ENCODE measurements at places on chromosomes 3 and 15.

GRCh38 chr3:188683032-188683521 lies 488.7 kb upstream of the TPRG1 start:
- DNase-seq = no peak

- no peak for DNase-seq
These were observed 207.7 kb downstream of the PLOD2 start for GRCh38 chr3:145953316-145953715.

DNA sequence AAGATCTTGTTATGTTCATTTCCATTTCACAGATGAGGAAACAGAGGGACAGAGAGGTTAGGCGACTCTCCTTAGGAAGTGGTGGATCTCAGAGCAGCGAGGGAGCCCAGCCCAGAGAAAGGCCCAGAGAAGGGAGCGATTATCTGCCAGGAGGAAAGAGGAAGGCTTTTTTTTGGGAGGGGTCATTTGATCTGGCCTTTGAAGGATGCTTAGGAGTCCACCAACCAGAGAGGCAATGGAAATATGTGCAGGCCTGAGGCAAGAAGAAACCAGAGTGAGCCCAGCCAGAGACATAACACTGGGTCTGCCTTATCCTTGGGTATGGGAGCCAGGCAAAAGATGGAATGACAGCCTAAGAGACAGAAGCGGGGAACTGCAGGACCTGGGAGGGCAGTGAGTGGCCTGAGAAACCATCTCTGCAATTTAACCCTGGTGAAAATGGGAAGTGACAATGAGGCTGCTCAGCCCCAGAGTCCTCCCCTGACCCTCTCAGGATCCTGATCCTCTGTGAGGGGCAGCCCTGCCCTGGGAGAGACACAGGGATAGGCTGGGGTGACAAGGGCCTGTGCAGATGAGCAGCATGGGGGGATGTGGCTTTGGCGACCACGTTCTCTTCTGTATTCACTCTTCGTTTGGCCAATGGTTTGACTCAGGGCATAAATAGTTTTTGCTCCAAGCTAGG lies 163.2 kb downstream of the WNT7A start:
- no peak for DNase-seq

GRCh38 chr15:77497942-77498361 lies 77.3 kb downstream of the HMG20A start:
- DNase-seq = no peak

- no peak for DNase-seq
These were observed 32.1 kb upstream of the EBLN2 start for GRCh38 chr3:73029321-73029796.

- no peak for DNase-seq
These were observed 4.6 kb downstream of the FSIP1 start for GRCh38 chr15:39778021-39778420.

DNA sequence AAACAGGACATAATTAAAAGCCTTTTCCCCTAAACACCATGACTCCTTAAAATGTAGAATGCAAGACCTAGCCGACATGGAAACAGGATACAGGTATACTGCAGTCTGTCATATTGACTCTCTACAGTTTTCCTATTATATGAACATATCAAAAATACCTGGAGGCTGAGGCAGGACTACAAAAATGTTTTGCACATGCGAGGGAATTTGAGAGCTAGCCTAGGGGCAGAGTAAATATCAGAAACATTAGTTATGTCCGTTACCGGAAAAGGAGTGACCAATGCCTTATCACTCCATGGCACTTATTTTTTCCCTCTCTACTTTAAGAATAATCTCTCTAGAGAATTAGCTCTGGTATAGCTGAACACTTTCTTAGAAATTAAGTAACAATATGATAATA lies 732.3 kb downstream of the TUSC7 start:
- DNase-seq = no peak

DNA sequence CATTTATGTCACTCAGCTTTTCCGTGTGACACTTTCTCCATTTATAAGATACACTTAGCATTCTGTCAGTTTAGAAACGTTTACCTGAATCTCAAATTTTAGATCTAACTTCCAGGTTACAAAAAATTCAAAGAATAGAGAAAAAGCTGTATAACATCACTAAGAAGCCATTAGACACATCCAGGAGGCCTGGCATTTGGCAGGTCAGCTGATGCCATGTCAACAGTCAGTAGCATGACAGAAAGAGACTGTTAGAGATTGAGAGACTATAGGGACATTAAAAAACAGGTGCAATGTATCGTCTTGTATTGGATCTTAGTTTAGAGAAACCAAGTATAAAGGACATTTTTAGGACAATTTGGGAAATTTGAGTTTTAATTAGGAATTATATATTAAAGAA lies 53.4 kb upstream of the ATOSA start:
- no peak for DNase-seq

DNA sequence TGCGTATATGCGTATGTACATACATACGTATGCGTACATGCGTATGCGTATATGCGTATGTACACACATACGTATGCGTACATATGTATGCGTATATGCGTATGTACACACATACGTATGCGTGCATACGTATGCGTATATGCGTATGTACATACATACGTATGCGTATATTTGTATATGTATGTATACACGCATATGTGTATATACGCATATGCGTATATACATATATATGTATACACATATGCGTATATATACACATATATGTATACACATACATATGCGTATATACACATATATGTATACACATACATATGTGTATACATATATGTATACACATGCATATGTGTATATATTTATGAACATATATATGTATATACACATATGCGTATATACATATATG lies 12.1 kb downstream of the MCTP2 start:
- no peak for DNase-seq

- DNase-seq = no peak
These were observed 12.2 kb downstream of the RRP9 start for GRCh38 chr3:51929420-51930003.

DNA sequence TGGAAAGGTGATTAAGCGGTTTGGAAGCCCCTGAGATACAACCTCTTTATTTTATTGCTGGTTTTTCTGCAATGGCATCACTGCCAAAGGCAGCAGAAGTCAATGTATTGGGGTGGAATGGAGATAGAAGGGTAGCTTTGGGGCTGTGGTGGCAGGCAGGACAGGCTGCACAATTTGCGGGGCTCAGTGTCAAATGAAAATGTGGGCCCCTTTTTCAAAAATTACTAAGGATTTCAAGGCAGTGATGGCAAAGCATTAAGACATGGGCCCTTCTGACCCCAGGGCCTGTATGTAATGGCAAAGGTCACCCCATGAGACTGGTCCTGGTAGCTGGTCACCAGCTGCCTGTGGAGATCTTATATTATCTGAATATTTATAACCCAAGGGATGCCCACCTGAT lies 29.3 kb upstream of the GALNT15 start:
- DNase-seq = no peak

- no peak for DNase-seq
These were observed 43.0 kb downstream of the OXNAD1 start for GRCh38 chr3:16307832-16308531.

DNA sequence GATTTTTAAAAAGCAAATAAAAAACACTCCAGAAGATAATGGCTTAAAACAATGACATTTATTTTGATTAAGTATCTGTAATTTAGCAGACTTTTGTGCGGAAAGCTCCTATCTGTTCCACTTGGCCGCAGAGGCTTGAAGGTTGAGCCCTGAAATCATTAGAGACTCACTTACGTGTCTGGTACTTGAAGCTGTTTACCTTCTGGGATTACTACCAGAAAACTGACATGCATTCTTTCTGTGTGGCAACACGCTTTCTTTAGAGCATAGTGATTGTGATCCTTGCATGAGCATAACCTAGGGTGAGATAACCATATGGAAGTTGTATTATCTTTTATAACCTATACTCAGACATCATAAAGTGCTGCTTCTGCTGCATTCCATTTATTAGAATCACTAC lies 298.5 kb downstream of the SI start:
- DNase-seq = no peak

DNA sequence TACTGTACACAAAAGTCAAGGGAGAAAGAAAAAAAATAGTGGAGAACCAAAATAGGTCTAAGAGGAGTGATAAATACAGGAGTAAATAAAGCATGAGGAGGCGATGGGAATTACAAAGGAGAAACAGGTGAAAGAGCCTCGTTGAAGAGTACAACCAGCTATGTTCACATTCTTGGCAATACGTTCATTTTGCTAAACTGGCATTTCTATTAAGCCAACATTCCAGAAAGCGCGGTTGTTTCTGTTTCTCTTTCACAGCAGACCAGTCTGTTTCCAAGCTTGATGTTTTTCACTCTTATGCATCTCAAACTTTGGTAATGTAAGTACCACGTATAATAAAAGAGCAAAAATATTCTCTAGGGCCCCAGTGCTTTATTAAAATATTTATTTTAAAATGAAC lies 74.5 kb downstream of the NSUN3 start:
- no peak for DNase-seq

DNA sequence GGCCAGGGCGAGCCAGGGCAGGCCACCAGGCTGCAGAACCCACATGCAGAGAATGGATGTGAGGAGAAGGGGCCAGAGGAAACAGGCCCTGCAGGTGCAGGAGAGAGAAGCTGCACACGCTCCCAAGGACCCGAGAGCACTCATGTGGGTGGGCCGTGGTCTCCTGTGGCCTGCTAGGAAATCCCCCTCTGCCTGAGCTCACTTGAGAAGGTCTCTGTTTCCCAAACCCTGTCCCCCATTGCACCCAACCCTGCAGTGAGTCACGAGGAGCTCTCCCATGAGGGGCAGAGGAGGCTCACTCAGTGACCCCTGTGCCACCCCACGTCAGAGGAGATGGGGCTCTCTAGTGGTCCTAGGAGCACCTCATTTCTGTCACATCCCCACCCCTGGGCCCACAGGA lies 111.1 kb downstream of the KLF13 start:
- peak; percentile 45 for DNase-seq

- no peak for DNase-seq
These were observed 67.0 kb upstream of the ABHD2 start for GRCh38 chr15:89021224-89021623.

DNA sequence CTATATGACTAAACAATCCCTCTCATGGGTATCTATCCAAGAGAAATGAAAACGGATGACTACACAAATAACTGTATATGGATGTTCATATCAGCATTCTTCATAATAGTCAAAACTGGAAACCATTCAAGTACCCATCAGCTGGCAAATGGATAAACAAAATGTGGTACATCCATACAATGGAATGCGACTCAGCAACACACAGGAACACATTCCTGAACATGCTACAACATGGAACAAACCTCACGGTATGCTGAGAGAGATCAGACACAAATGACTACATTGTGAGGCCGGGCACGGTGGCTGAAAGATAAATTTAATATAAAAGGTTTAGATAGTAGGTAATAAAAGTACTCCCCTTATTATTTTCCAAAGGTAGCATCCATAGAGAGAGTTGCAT lies 42.6 kb downstream of the CCR4 start:
- no peak for DNase-seq

- no peak for DNase-seq
These were observed 23.3 kb downstream of the SNRK start for GRCh38 chr3:43309372-43310305.

DNA sequence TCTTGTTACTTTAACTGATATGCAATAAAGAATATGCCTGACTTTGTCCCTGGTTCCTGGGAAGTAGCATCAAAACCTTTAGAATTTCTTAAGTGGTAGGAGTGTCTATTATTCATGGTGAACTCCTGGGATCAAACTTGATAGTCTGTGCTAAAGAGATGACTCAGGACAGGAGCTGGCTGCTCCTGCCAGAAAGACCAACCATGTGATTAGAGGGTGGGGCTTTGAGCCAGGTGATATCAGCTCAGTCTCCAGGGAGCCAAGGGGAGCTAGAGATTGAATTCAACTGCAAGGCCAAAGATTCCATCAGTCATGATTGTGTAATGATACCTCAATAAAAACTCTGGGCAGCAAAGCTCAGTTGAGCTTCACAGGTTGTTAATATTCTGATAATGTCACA lies 20.6 kb upstream of the TMC3 start:
- DNase-seq = no peak

DNA sequence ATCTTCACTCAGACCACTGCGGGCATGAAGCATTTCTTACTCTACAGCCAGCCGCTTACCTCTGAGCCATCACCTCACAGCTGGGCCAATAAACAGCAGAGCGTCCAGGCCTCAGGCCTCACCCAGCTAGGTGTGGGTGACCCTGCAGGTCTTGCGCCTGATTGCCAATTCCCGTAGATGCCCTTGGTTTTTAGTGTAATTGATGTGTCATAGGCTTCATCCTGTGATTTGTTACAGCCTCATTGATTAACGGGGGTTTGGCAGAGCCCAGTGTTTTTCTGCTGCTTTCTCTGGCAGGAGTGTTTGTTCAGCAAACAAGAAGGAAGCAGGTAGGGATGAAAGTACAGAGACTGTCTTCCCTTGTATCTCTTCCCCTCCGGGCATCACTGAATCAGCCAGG lies 49.6 kb upstream of the BNIP2 start:
- no peak for DNase-seq

DNA sequence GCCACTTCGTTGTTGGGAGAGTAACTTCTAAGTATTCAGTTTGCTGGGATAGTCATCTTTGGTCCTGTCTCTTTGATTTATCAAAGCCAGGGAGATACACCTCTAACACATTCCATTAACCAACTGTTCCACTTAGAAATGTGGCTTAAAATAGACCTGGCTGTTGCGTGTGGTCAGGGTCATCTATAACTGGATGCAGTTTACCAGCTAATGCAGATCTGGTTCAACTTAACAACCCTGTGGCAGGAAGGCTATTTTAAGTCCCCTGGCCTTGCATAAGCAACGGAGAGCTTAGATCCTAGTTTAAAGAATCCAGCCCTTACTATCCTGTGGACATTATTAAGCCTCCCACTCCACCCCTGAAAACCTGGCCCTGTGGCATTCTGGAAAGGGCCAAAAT lies 28.1 kb upstream of the CAPN3 start:
- no peak for DNase-seq

- DNase-seq = no peak
These were observed 11.7 kb upstream of the LACTB start for GRCh38 chr15:63109920-63110319.

DNA sequence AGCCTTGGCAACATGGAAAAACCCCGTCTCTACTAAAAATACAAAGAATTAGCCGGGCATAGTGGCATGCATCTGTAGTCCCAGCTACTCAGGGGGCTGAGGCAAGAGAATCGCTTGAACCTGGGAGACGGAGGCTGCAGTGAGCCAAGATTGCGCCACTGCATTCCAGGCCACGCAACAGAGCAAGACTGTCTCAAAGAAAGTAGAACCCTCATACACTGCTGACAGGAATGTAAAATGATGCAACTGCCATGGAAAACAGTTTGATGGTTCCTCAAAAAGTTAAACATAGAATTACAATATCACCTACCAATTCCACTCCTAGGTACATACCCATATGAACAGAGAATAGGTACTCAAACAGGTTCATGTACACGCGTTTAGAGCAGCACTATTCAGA lies 158.9 kb downstream of the TBC1D5 start:
- DNase-seq = no peak

- DNase-seq = no peak
These were observed 7.8 kb upstream of the FAM174B start for GRCh38 chr15:92663250-92663951.

DNA sequence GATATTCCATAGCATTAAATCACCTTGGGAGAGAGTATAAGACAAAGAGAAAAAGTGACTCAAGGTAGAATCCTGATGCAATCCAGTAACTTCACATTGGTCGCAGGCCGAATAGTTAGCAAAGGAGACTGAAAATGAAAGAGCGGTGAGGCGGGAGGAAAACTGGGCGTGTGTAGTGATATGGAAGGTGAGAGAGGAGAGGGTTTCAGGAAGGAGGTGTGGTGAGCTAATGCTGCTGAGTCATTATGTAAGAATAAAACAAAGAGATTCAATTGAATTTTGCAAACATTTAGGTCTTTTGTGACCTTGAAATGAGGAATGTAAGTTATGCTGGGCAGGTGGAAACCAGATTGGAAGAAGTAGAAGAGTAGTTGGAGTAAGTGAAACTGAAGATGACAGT lies 235.3 kb downstream of the C3orf38 start:
- DNase-seq = no peak

All from stimulated activated CD8-positive, alpha-beta memory T cell treated with anti-CD3 and anti-CD28 coated beads, Interleukin-7, amount 100 ng/mL, for 4 hours (primary cell).